ENCODE measurements at places on chromosomes 7 and 10.

GRCh38 chr7:69840248-69840647 lies 242.0 kb downstream of the AUTS2 start:
- DNase-seq: no peak

- DNase-seq: no peak
Measured at GRCh38 chr10:127310430-127310829, 114.0 kb upstream of the INSYN2A start.

- DNase-seq: peak; percentile 51
Measured at GRCh38 chr10:94423627-94424026, 21.3 kb downstream of the TBC1D12 start.

DNA sequence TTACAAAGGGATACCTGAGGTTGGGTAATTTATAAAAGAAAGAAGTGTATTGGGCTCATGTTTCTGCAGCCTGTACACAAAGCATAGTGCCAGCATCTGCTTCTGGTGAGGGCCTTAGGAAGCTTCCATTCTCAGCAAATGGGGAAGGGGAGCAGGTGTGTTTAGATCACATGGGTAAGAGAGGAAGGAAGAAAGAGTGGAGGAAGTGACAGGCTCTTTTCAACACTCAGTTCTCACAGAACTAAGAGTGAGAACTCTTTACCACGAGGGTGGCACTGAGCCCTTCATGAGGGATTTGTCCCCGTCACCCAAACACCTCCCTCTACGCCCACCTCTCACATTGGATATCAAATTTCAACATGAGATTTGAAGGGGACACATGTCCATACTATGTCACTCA lies 506 bp upstream of the FAM170B start:
- no peak for DNase-seq

GRCh38 chr7:124752310-124752709 lies 13.3 kb downstream of the GPR37 start:
- peak; percentile 8 for DNase-seq

DNA sequence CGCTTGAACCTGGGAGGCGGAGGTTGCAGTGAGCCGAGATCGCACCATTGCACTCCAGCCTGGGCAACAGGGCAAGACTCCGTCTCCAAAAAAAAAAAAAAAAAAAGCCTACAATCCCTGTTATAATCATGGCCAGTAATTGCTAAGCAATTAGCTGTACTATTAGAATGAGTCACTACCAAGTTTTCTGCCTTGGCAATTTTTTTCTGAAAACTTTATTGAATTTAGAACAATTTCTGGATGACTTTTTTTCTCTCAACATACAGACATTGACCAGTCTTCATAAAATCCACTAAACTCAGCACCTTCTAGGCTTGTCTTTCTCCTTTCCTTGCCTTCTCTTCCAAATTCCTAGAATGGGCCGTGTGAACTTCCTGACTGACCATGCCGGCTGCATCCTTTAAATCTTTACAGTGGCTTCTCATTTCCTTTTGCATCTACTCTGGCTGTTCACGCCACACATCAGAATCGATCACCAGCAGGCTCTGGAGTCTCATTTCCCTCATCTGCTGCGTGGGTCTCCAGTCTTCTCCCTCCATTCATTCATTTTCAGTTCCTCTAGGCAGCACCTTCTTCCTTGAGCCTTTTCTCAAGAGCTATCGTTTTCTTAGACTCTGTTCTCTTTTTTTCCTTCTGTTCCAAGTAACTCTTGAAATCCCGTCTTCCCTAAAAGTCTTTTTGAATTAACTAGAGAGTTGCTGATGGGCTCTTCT lies 107.9 kb downstream of the KAT6B start:
- DNase-seq: no peak
